ENCODE measurements at places on chromosomes 7 and 10.

DNA sequence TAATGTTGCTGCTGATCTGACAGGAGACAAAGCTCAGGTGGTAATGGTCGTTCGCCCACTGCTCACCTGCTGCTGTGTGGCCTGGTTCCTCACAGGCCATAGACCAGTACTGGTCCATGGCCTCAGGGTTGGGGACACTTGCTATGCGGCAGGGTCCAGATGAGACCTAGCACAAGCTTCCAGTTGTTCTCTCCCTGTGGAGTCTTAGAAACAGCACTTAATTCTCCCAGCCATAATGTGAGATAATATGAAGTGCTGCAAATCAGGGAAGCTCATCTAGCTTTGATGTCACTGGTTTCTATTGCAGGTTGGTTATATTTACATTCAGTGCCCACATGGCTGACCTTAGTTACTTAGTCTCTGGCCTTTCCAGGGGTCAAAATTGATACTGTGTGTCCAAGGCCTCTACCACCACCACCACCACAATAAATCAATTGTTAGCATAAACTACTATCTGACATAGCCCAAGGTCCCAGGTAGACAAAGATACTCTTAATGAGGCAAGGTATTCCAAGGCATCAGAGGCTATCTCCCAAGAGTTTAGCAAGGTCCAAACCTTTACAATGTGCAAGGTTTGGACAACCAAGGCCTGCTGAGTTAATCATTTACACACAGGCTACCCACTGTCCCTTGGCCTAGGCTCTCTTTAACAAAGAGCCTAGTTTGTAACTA is 11.0 kb downstream of the AGBL3 start:
- DNase-seq, result no peak

DNA sequence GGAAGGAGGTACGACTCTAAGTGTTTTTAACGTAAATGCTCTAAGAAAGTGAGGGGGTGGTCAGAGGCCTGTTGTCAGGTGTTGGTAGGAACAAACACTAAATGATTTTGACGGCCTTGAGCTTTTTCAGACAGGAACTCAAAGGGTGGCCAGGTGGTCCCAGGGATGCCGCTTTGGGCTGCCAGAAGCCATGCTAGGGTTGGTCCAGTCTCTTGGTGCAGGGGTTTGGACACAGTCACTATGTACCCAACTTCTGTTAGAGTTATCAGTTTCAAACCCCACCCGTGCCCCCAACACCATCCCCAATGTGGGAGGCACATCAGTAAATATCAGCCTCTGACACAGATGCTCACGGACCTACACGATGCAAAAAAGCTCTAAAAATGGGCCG is 9.3 kb downstream of the ATP6V0E2 start:
- DNase-seq, result no peak

- DNase-seq, result no peak
Observed at GRCh38 chr10:99888622-99889021, 106.2 kb downstream of the ABCC2 start.

- DNase-seq, result no peak
Observed at GRCh38 chr7:31758755-31759154, 71.7 kb downstream of the PPP1R17 start.

DNA sequence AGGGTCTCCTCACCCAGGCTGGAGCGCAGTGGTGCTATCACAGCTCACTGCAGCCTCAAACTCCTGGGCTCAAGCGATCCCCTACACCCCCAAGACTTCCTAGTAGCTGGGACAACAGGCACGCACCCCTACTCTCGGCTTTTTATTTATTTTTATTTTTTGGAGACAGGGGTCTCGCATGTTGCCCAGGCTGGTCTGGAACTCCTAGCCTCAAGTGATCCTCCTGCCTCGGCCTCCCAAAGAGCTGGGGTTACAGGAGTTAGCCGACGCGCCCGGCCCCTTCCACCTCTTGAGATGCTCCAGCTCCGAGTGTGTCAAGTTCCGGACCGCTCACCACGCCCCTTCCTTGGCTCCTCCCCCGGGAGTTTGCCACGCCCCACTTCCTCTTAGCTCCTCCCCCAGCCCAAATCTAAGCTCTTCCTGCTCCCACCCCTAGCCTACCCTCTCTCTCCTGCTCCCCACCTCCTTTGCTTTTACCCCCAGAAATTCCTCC is 6.3 kb downstream of the NAT16 start:
- DNase-seq, result peak; percentile 61

Measured in GM18507 (cell line).